Left lung (tissue), 14 donors: ENCODE measurements at places on chromosomes 13 and 19. TPM values are rescaled to one million over a fixed set of nuclear protein-coding genes. Genes with fewer than 3 reads are reported as not detected.

The PSG2 gene
- not detected for polyA plus RNA-seq

The MEX3D gene
- 32.3 TPM for polyA plus RNA-seq

The CPB2 gene
- 0.34 TPM for polyA plus RNA-seq

DNA sequence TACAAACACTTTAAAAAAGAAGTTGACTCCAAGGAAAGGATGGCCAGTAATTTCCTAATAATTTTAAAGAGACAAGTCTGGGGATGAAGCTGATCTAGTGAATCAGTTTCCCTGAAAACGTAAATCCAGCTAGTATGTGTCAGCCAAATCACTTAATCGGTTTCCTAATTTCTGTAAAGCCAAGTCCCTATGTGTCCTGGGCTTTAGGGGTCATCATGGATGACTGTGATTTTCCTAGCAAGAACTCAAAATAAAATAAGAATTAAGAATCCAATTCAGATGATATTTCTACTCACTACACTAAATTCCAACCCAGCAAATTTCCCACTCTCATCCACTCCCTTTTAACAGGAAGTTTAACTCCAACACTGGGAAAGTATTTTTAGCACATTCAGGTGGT is 35.9 kb downstream of the ELF1 start:
- no peaks in the 10 kb centered on the region for H3K27me3 ChIP-seq
- peaks cover 21% of the 10 kb centered on the region for H3K4me1 ChIP-seq
- no peak overlapping the region for H3K4me3 ChIP-seq

The TEX101 gene
- not detected for polyA plus RNA-seq

GRCh38 chr19:41376998-41377365 is 649 bp downstream of the TMEM91 start:
- no peaks in the 10 kb centered on the region for H3K27me3 ChIP-seq
- peak overlapping the region; percentile 54 for H3K4me3 ChIP-seq
- H3K36me3 ChIP-seq, result no peaks in the 10 kb centered on the region
- peak; percentile 44 for DNase-seq
- H3K27ac ChIP-seq, result peak overlapping the region; percentile 83
- H3K4me1 ChIP-seq, result peaks cover 62% of the 10 kb centered on the region

DNA sequence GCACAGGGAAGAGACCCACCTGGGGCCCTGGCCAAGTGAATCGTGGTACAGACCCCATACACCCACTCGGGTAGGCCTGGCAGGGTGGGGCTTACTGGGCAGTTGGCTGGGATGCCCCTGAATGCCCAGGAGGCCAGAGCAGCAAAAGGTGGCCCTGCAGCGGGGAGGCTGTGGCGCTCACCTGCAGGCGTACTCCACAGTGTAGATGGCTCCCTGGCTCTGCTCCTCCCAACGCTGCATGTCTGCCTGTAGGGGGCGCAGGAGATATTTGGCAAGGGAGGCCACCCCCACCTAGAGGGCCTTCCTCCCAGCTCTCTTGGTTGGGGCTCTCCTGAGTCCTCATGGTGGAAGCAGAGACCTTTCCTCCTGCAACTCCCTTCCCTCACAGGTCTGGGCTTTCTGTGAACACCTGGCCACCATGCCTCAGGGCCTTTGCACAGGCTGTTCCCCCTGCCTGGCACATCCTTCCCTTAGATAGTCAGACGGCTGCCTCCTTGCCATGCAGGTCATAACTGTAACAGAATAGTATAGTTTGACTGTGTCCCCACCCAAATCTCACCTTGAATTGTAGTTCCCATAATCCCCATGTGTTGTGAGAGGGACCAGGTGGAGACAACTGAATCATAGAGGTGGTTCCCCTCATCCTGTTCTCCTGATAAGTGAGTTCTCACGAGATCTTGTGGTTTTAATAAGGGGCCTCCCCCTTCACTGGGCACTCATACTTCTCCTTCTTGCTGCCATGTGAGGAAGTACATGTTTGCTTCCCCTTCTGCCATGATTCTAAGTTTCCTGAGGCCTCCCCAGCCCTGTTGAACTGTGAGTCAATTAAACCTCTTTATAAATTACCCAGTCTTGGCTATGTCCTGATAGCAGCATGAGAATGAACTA is 5.9 kb downstream of the BORCS8 start:
- H3K4me1 ChIP-seq, result peaks cover 2% of the 10 kb centered on the region
- no peak overlapping the region for H3K4me3 ChIP-seq
- H3K36me3 ChIP-seq, result peaks cover 50% of the 10 kb centered on the region
- H3K27me3 ChIP-seq, result no peaks in the 10 kb centered on the region
- DNase-seq, result no peak

DNA sequence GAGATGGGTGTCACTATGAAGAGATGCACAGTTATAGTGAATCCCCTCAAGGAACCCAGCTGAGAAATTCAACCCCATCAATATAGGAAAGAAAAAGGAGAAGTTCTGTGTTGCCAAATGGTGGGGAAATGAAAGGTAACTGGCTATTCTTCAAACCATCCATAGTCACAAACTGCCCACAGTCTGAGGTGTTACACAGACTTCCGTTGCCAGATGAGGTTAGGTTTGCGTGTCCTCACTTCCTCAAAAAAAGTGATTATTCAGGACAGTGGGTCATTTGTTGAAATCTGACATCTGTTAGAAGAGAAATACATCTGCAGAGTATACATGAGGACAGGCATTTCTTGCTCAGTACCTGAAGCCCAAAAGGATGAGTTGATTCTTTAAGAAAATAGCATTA is 9.0 kb downstream of the SIGLEC5 start:
- H3K27ac ChIP-seq, result no peak overlapping the region
- peaks cover 13% of the 10 kb centered on the region for H3K36me3 ChIP-seq
- no peak for DNase-seq
- H3K4me1 ChIP-seq, result peaks cover 19% of the 10 kb centered on the region
- H3K27me3 ChIP-seq, result no peaks in the 10 kb centered on the region

The SSC5D gene
- polyA plus RNA-seq, result 8.3 TPM

DNA sequence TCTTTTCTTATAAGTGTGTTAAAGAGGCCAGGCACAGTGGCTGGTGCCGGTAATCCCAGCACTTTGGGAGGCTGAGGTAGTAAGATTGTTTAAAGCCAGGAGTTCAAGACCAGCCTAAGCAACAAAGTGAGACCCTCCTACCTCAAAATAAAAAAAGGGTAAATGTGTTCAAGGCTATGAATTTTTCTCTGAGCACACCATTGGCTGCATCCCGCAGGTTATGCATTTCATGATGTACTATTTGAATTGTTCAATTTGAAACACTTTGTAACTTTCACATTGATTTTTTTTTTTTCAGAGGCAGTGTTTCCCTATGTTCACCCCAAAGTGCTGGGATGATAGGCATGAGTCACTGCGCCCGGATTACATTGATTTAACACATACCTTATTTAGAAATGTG is 138.1 kb downstream of the PTPRS start:
- no peak for DNase-seq
- H3K4me1 ChIP-seq, result no peaks in the 10 kb centered on the region
- no peak overlapping the region for H3K4me3 ChIP-seq
- H3K27ac ChIP-seq, result no peak overlapping the region
- no peaks in the 10 kb centered on the region for H3K27me3 ChIP-seq
- no peaks in the 10 kb centered on the region for H3K36me3 ChIP-seq

The MEF2B gene
- 2.7 TPM for polyA plus RNA-seq

GRCh38 chr13:113124211-113124970 is 1.8 kb downstream of the F10 start:
- no peak for DNase-seq
- no peak overlapping the region for H3K4me3 ChIP-seq
- H3K27ac ChIP-seq, result no peak overlapping the region
- H3K4me1 ChIP-seq, result no peaks in the 10 kb centered on the region
- H3K36me3 ChIP-seq, result no peaks in the 10 kb centered on the region

The ZNF813 gene
- 5.7 TPM for polyA plus RNA-seq

DNA sequence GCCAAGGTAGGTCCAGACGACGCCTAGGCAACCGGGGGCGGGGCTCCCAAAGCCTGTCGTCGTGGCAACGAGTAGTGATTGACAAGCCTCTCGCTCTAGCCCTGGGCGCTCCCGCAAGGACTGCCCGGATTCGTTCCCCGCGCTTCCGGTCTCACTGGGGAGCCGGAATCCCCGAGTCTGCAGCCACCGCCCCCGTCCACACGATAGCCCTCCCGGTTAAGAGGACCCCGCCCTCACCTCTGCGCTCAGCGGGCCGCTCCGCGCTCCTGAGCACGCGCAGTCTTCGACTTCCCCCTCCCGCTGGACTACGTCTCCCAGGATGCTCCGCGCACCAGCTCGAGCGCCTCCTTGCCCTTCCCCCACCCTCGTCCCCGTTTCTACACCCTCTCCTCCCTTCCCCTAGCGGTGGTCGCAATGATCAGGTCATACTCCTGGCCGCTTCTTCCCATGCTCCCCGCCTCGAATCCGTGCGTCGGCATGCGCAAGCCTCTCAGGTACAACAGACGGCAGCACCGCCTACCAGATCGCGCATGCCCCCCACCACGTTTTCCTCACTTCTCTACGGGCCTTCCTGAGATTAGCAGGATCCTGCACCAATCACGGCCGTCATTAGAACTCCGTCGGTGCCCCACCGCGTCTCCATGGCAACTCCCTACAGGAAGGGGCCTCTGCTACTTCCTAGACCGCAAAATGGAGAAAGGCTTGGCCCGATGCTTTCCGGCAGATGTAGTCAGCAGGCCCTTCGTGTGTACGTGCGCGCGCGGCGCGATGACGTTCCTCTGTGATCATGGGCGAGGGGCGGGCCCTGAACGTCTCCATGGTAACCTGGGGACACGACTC is at the start of gene MZF1:
MZF1 (minus strand) TSS at position 518 of the 840 bp plus-strand sequence. CDS start 1,946 bp downstream, outside the sequence.
- H3K4me3 ChIP-seq, result peak within 1 kb of the TSS; percentile 55
- peaks cover 9% of the 10 kb centered on the region for H3K4me1 ChIP-seq
- no peaks in the 10 kb centered on the region for H3K36me3 ChIP-seq
- peak within 1 kb of the TSS; percentile 95 for H3K27ac ChIP-seq

The GNG7 gene
- 6.2 TPM for polyA plus RNA-seq
